ENCODE measurements at places on chromosomes 5 and 9.

GRCh38 chr5:135039271-135040033 is 5.4 kb upstream of the PITX1 start:
- DNase-seq = no peak

- DNase-seq = no peak
These were observed 125.7 kb downstream of the ELAVL2 start for GRCh38 chr9:23700359-23700758.

DNA sequence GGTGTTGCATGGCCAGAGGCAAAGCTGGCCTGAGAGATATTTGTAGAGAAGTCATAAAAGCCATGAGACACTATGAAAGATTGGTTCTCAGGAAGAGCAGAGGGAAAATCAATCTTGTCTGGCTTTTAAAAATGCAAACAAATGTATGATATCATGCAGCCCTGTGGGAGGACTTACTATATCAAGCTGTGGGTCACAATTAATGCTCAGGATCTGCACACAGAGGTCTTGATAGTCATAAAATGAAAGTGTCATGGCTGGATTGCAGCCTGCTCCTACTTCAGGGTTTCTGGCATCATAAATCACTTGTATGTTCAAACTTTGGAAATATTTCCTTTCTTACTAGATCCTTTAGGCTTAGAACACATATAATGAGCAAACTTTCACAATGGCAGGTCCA is 151.5 kb downstream of the SEMA6A start:
- no peak for DNase-seq

DNA sequence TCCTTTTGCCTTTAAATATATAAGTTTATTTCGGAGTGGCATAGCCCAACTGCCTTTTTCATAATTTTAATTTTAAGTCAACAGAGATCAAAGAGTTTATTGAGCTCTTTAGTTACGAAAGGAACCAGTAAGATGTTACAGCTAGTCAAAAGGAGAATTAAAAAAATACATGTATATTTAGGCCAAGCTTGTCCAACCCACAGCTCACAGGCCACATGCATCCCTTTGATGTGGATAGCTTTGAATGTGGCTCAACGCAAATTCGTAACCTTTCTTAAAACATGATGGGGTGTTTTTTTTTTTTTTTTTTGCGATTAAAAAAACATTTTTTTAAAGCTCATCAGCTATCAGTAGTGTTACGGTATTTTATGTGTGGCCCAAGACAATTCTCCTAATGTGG is 50.2 kb upstream of the IL31RA start:
- DNase-seq = no peak

DNA sequence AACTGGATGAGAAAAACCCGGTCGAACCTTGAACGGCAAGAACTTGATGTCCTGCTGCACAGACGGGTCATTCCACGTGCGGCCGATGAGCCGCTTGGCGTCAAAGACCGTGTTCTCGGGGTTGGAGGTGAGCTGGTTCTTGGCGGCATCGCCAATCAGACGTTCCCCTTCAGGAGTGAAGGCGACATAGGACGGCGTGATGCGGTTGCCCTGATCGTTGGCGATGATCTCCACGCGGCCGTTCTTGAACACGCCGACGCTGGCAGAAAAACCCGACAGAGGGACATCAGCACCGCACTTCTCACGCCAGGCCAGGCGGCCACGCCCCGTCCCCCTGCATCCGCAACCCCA is 519 bp downstream of the HSPA5 start:
- peak; percentile 50 for DNase-seq

DNA sequence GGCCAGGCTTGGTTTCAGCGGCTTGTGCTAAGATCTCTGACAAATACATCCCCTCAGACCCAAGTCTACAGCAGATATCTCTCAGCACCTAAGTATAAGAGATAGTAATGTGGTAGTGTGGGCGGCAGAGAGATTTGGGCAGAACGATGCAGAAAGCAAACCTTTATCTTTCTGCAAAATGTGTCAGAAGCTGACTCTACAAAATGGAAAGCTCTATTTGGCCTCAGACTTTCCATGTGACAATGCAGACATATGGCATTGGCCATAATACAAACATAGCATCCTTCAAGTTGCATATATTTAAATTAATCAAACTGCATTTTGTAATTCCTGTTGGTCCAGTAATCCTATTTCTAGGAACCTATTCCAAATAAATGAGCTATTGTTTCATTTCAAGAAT is 102.5 kb upstream of the RAI14 start:
- DNase-seq = no peak

DNA sequence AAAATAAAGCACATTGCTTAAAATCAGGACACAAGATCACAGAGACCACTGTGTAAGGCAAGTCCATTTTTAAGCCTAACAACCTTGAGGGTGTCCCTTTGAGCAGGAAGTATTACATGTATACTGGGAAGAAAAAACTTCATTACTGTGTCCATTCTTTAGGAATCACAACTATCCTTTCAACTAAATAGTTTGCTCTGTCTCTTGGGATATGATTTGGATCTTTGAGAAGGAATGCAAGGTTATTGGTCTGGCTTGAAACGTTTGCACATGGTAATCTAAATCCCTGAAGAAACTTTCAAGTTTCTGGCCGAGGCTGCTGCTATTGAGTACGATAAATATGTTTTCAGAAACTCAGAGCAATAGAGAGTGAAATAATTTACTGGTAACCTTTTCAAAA is 923.0 kb upstream of the SEMA6A start:
- no peak for DNase-seq

- DNase-seq = no peak
These were observed 19.6 kb downstream of the ESM1 start for GRCh38 chr5:54965806-54966205.

DNA sequence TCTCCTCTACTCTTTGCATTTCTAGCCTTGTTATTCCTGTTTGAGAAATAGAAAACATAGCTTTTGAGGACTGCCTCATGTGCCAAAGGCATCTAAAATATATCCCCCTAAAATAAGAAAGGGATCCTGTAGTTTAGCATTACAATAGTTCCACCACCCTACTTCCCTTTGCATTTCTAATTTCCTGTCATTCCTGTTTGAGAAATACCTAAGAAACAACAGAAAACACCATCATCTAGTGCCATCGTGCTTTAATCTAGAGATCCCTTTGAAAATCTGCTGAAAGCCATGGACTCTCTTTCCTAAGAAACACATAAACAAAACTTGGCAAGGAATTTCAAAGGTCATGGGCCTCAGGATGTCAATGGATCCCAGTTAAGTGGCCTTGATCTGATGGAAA is 7.5 kb downstream of the CLK4 start:
- DNase-seq = no peak

- peak; percentile 87 for DNase-seq
These were observed 294.0 kb downstream of the SEC61B start for GRCh38 chr9:99515895-99516656.

GRCh38 chr5:174585472-174585871 is 138.9 kb upstream of the MSX2 start:
- DNase-seq = no peak

DNA sequence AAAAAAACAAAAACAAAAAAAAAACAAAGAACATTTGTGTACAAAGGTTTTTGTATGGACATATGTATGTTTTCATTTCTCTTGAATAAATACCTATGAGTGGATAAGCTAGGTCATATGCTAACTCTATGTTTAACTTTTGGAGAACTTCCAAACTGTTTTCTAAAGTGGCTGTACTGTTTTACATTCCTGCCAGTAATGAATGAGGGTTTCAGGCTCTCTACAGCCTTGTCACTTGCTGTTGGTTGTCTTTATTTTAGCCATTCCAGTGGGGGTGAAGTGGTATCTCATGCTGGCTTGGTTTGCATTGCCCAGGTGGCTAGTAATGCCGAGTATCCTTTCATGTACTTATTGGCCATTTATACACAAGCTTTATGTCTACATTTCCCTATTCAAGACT is 9.1 kb upstream of the TRIO start:
- DNase-seq = no peak

DNA sequence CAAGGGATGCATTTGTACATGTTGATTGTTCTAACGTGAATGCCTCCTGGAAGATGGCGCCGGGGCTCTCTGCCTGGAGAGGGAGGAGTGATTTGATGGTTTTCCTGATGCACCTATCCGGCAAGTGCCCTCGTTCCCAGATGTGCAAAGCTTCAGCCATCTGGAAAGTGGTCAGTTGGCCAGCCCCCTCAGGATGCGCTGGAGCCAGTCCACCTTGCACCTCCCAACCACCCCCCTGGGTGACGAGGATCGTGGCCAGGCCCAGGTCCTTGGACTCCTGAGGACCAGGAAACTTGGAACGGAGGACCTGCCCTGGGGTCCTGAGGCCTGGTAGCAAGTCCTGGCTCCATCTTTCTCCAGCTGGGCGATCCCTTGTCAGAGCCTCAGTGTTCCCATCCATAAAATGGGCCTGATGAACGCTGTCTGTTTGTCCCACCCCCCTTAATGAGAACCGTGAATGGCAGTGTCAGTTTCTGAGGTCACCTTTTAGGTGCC is 23.6 kb upstream of the RNU6ATAC start:
- no peak for DNase-seq

- DNase-seq = no peak
These were observed 132.7 kb downstream of the GNAQ start for GRCh38 chr9:77898864-77899263.

DNA sequence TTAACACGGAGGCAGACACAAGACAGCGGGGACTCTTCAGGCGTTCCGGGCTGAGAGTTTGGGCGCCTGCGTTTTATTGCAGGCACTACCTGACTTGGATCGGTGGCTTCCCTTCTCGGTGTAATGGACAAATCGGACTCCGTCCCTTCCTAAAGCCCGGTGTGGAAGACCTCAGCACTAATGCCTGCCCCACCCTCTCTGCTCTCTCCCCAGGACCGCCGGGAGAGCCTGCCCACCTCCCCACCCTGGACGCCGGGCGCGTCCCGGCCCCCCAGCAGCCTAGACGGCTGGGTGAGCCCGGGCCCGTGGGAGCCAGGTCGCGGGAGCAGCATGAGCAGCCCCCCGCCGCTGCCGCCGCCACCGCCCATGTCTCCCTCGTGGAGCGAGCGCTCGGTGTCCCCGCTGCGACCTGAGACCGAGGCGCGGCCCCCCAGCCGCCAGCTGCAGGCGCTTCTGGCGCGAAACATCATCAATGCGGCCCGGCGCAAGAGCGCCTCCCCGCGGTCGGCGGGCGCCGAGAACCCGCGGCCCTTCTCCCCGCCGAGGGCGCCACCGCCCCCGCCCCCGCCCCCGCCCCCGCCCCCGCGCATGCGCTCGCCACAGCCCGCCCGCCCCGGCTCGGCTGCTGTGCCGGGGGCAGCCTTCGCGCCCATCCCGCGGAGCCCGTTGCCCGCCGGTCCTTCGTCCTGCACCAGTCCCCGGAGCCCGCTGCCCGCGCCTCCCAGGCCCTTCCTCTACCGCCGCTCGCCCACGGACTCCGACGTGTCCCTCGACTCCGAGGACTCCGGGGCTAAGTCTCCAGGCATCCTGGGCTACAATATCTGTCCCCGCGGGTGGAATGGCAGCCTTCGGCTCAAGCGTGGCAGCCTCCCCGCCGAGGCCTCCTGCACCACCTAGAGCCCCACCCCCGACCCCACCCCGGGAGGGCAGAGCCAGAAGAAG is 4.6 kb upstream of the MYOZ3 start:
- peak; percentile 80 for DNase-seq

DNA sequence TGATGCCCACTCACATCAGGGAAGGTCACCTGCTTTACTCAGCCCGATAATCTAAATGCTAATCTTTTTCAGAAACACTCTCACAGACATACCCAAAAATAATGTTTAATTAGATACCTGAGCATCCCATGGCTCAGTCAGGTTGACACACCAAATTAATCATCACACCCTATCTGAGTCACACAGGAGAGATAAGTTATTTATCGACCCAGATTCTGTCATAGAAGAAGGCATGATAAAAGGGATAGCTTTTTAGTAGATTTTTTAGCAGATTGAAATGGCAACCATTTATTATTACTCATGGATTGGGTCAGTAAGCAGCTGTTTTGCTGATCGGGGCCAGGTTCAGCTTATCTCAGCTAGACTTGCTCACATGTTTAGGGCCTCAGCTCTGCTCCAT is 97.8 kb upstream of the TYRP1 start:
- DNase-seq = peak; percentile 7

DNA sequence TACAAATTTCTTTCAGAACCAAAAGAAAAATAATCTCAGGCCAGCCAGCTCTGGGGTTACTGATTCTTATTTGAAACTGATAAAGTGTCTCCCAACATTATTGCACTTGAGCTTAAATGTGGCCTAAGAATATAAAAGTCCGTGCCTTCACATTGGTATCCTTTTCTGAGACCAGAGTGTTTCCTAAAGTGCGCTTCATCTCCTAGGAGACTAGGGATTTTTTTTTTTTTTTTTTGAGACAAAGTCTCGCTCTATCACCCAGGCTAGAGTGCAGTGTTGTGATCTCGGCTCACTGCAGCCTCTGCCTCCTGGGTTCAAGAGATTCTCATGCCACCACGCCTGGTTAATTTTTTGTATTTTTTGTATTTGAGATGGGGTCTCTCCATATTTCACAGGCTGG is 23.6 kb upstream of the KCNIP1 start:
- DNase-seq = no peak

DNA sequence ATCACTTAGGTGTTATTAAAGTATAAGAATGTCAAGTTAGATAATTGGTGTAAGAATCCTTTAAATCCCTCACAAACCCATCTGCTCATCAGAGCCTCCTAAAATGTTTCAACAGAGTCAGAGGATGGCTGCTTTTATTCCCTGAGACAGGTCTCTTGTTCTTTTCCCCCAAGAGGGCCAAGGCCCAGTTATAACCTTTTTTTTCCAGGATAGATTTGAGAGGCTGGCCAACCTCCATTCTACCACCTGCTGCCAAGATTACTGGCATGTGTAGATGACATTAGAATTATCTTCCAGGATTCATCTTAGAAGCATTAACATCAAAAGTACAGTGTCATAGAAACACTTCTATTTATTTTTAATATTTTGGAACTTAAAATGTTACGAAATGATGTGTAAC is 305.1 kb downstream of the TRPM3 start:
- DNase-seq = peak; percentile 67

GRCh38 chr5:87949676-87950631 is 318.7 kb downstream of the TMEM161B start:
- DNase-seq = no peak

- DNase-seq = no peak
These were observed 5.7 kb upstream of the DCTN4 start for GRCh38 chr5:150764530-150764929.

DNA sequence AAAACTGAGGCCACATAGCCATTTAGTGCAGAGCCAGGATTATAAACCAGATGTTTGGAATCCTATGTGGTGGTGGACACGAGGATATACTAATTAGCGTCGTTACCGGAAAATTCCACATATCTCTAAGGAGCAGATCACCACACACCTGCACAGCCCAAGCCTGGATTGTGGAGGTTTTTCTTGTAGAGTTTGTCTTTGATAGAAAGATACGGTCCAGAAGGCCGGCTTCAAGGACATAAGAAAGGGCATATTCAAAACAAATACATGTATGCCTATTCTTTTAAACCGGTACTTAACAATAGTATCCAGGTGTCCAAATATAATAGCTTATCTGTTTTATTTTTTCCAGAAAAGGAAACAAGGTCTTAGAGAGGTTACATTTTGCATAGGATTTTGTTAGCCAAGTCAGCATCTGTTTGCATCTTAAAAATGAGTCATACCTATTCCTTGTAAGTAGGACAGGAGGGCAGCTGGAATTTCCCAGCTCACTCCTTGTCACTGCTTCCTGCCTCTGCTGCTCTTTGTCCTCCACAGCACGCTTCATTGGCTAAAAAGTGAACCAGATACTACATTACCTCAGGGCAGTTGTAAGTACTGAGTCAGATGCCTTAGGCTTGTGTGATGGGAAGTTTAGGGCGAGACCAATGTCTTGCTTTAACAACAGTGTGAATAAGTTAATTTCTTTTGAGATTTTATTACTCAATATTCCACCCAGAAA is 3.6 kb downstream of the TMC1 start:
- peak; percentile 25 for DNase-seq

GRCh38 chr5:163832155-163832554 is 326.7 kb downstream of the MAT2B start:
- DNase-seq = no peak

- DNase-seq = no peak
These were observed 122.9 kb upstream of the OSMR start for GRCh38 chr5:38722918-38723317.
